WTC11 (cell line): ENCODE measurements at places on chromosomes 12 and 14.
A peak's percentile ranks its signal among the peaks of the same experiment; 100 is the strongest.

DNA sequence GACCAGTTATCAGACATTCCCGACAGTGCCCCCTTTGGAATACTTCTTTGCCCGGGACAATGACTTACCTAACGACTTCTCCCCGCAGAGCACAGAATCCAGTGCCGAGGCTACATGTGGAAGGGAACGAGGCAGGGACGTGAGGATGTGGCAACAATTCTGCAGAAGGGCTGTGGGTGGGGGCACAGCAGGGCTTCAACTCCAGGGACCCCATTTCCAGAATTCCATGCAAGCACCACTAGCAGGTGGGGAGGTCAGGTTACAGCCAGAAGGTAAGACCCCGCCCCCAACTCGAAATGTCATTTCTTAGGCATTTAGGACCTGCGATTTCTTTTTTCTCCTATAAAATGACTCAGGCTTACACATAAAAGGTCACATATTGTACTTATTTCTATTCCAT, 207.9 kb downstream of the TMEM132C start:
- no peak for DNase-seq

DNA sequence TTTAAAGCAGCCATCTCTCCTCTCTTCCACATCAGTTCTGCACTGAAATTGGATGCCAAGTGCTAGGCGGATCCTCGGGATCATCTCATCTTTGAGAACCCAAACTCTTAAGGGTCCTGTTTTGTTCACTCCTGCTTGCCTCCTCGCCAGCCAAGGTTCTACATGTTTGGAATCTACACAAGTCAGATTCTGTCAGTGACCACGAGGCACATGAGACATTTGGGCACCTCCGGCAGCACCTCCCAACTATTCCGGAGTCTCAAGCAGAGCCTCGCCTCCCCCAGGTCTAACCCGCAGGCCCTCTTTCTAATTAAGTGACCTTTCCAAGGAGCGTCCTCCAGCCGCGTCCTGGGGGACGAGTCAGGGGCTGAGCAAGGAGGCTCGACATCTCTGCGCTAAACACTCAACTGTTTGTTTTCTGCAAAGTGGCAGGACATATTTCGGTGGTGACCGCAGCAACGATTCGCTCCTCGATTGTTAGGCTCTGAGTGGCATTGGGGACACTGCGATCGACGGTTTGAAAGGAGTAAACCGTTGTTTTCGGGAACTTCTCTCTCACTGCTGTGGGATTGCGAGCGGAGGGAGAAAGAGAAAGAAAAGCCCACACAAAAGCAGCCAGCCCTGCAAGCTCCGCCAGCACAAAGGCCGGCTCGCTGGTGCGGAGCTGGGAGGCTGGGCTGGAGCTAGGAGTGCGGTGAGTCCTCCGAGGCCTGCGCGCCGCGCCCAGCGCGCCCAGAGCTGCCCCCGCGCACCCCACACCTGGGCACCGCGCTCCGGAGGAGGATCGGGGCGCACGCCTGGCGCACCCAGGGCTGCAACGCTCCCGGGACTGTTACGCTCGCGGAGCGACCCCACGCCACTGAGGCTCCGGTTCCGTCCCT, 640 bp downstream of the ARMH4 start:
- DNase-seq, result peak; percentile 33

GRCh38 chr14:60242429-60242828, 6.6 kb upstream of the PPM1A start:
- no peak for DNase-seq

DNA sequence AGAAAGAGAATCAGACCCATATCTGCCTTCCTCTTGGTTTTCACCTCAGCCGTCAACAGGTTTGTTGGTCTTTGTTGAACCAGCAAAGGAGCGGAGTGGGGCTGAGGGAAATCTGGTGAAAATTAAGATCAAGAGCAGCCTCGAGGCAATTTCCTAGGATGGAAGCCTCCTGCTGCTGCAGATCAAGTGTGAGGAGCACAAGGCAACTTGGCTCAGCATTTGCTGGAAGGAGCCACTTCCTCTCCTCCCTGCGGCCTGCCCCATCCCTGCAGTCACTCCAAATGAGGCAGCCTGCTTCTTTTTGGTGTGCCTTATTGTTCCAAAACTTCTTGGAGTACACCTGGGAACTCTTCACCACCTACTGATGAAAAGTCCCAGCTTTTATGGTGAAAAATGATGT, 4.9 kb downstream of the TC2N start:
- no peak for DNase-seq
